Smooth muscle cell of trachea (primary cell): ENCODE measurements at places on chromosomes 4 and X. TPM values are rescaled to one million over a fixed set of nuclear protein-coding genes. Genes with fewer than 3 reads are reported as not detected.

Gene SPANXB1
- total RNA-seq, result not detected in 2 replicates

Gene MSX1
- 14.4 and 17.2 TPM in 2 replicates for total RNA-seq

Gene OPN1LW
- total RNA-seq, result not detected in 2 replicates

Gene FGB
- not detected in 2 replicates for total RNA-seq

Gene NAP1L2
- total RNA-seq, result 1.5 and 3.1 TPM in 2 replicates

Gene MMGT1
- 11.4 and 12.9 TPM in 2 replicates for total RNA-seq

Gene SMR3B
- not detected in 2 replicates for total RNA-seq

Gene LEF1
- 0.33 TPM in 1 of 2 replicates, not detected in the other for total RNA-seq
